ENCODE measurements at places on chromosomes 7 and 10.

DNA sequence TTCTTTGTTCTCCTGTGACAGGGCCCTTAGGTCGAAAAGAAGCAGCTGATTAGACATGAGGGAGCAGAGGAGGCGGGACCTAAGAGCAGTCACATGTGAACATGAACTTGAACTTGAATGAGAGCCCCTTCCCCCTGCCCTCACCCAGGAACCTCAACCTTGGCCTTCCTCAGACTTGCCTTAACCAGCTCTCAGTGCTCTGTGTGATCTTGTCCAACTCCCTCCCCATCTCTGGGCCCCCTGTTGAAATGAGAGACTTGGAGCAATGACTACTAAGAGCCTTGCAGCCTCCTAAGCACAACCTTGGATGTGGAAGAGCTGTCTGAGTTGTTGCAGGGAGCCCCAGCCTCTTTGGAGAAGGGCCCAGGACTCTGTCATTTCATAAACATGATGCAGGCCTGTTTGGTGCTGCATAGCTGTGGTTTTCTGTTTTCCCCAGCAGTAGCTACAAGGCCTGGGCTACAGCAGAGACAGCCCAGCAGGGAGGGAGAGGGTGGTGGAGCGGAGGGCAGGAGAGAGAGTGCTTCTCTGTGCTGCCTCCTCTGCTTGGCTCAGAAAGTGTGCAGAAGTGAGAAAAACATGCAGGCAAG lies 123.9 kb upstream of the ZMIZ1 start:
- DNase-seq = no peak

- DNase-seq = no peak
Measured at GRCh38 chr10:87882555-87883294, 19.3 kb downstream of the PTEN start.

DNA sequence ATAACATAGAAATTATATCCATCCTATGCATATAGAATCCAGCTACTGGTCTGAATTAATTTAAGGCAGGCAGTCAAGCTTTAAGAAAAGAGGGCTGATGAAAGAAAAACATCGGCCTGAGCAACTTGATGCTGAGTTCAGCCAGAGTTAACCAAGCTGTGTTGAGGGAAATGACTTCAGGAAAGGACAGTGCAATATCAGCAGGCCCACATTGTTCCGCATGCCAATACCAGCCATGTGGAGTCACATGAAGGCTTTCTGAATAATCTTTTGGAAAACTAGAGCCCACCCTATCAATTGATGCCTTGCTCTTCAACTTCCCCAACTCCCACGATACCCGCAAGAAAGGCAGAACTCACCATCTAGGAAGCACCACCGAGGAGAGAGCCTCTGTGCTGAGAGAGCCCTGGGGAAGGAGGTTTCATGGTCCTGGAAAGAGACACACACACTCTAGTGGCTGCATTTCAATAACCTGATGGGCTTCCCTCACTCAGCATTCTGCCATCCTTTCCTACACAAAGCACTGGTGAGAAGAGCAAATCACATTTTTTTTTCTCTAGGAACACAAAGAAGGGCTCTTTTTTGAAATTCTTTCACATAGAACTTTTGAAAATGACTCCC lies 125.8 kb upstream of the PTN start:
- DNase-seq = no peak

- DNase-seq = no peak
Measured at GRCh38 chr7:17580141-17580540, 281.7 kb downstream of the AHR start.

- no peak for DNase-seq
Measured at GRCh38 chr7:29642494-29643155, 79.0 kb downstream of the PRR15 start.

- DNase-seq = no peak
Measured at GRCh38 chr7:95527033-95527775, 41.5 kb downstream of the ASB4 start.

DNA sequence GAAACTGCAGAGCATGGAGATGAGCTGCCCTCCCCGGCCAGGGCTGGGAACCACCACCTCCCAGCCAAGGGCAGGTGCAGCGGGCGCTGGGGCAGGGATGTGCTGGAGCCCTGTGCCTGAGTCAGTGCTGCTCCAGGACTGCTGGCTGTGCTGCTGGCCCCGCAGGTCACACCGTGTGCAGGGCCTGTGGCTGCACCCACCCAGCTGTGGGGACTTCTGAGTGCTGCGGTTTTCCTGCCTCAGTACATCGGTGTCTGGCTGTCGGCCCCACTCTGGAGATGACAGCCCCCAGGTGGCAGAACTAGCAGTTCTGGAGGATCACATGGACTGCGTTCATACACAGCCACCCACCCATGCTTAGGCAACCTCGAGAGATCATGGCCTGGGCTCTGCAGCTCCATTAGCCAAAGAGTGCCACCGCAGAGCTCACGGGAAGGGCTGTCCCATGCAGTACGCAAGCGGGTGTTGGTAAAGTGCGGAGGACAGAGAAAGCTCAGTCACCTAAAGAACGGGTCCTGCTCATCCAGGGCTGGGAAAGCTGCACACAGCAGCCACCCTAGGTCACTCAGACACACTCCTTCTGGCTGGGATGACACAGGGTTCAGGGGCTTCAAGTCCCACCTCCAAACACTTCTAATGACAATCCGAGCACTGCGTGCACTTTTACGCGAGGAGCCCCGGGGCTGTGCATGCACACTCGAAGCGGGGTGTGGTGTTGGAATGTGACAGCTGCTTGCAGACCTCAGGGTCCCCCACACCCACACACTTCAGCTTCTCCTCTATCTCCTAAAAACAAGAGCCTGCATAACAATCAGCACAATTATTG lies 198.1 kb upstream of the PPP2R2D start:
- no peak for DNase-seq

DNA sequence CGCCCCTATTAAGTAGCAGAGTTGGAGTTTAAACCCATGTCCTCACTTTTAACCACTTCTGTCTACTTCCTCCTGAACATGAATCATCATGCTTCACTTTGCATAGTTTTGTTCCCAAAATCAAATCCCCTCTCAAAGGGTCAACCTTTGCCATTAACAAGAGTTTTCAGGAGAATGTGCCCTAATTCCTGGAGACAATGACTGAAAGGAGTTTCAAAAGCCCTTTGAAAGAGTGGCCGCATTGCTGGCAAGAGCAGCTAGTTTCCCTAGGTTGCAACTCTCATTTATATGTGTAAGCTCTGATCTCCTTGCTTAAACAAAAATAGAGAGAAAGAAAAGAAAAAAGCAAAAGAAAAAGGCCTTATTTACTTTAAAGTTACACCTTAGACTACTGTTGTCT lies 9.2 kb downstream of the LGI1 start:
- no peak for DNase-seq

DNA sequence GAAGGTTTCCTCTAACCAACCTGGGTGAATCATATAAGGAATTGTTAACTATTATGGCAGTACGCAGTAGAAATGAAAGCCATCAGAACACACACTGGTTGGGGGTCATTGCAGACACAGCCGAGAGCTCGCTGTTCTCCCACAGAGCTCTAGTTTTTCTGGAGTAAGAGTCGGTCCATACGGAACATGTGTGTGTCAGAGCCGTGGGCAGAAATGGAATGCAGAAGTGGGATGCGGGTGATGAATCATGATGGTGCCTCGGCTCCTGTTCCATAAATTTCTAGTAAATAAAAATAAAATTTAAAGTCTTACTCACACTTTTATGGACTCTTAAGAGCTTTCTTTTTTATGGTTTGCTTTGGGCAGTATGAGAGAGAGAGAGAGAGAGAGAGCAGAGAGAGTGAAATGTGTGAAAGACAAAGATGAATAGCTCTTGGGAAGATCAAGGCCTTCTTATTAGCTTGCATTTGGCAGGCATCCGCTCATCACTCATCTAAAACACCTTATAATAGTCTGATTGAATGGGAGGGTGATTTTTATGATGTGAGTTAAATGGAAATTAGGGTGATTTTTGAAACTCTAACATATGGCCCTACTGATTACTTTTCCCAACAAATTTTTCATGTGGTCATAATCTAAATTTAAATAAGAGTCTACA lies 98.8 kb upstream of the PFKP start:
- DNase-seq = no peak
